ENCODE measurements at places on chromosomes 7 and 10.

- DNase-seq = no peak
Observed at GRCh38 chr10:114427124-114427852, 23.0 kb upstream of the AFAP1L2 start.

DNA sequence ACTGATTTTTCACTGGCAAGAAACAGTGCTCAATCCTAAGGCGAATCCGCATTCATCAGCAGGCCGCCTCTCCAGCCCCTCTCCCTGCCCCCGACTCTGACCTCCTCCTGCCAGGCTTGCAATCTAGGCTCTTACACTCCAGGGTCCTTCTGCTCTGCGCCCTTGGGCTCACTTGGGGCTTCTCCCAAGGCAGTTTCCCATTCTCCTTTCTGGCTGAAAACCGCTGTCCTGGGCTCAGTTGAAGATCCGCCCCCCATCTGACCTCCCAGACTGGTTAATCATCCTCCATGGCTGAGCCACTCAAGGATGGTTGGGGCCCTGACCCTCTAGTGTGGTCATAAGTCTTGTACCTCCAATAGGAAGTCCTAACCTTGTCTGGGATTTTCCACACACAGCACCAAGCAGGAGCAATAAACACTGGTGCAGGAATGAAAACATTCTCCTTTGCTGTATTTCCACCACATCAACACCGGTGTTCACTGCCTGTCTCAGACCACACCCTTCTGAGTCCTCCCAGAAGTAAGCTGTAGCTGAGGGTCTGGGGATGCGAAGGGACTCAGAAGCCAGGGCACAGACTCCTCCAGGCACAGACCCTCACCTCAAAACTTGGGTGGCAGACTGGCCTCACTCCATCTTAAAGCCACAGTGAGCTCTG, 42.4 kb downstream of the TNS3 start:
- DNase-seq = peak; percentile 50

GRCh38 chr7:47380325-47381133, 201.4 kb downstream of the TNS3 start:
- DNase-seq = peak; percentile 46

DNA sequence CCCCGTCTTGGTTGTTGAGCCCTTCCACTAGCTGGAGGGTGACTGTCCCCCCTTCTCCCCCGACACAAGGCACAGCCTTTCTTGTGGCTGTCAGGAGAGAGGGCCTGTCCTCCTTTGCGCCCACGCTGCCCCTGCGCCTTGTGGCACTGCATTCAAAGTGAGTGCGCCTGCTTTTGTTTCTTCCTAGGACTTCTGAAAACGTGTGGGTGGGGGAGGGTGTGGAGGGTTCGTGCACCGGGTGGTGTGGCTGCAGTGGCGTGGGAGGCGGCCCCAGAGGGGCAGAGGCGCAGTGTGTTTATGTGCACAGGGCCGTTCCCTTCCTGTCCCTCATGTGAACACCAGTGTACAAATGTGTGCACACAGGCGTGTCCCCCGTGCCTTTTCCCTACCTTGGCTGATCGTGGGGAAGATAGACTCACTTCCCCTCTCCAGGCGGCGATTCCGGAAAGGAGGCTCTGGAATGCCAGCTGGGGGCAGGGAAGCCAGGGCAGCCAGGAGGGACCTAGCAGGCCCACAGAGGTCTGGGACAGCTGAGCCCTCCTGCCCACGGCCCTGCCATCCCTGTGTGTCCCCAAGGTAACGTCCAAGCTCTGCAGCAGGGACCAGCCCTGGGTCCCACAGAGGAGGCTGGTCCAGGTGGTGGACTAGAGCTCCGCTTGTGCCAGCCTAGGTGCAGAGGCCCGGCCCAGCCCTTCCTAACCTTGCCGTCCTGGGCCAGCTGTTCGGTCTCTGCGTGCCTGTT, 88.8 kb downstream of the LHPP start:
- DNase-seq = no peak

DNA sequence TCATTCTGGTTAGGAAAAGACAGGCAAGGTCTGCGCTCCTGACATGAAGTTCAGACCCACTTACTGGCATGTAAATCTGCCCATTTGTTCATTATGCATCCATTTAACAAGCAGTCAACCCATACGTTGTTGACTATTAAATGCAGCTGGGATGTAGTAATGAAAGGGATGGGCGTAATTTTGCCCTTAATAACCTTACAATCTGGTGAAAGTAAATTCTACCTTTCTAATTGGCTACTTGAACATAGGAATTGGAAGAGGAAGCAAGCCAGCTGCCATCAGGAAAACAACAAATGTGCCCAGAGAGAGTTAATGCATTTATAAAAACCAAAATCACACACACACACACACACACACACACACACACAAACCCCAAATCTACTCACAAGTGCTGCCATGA, 170.2 kb upstream of the PITRM1 start:
- no peak for DNase-seq

DNA sequence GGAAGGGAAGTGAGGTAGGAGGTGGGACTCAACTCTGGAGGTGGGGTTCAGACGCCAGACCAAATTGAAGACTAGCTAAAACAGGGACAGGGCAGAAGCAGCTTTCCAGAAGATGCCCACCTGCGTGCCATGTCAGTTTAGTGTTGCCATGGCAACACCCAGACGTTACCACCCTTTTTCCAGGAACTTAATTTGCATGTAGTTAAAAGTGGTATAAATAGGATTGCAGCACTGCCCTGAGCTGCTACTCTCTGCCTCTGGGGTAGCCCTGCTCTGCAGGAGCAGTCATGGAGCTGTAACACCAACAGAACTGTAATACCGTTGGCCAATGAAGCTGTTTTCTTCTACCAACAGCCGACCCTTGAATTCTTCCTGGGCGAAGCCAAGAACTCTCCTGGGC, 93.8 kb downstream of the PRKCQ start:
- no peak for DNase-seq

GRCh38 chr7:129006636-129007414, 48.1 kb downstream of the TNPO3 start:
- DNase-seq = no peak

DNA sequence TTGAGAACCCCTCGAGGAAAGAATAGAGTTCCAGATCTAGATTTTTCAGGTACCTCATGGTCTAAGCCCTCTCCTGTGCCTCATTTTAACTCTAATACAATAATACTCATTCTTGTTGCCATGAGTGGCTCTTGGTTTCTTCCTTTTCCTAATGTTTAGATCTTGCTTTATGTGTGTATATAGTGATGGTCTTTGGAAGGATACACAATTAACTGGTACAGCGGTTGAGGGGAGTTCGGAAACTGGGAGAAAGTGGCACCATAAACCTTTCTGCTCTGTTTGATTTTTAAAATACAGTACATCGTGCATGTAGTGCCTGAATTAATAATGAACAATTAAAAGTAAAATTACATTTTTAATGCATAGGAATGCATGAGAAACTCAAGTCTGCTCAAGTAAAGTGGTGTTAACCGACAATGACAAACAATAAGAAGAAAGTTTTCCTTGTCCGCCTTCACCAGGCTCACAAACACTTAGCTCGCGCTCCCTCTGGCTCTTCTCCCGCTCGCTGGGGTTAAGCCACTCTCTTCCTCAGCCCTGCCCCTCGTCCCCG, 386 bp upstream of the EIF4EBP2 start:
- no peak for DNase-seq

DNA sequence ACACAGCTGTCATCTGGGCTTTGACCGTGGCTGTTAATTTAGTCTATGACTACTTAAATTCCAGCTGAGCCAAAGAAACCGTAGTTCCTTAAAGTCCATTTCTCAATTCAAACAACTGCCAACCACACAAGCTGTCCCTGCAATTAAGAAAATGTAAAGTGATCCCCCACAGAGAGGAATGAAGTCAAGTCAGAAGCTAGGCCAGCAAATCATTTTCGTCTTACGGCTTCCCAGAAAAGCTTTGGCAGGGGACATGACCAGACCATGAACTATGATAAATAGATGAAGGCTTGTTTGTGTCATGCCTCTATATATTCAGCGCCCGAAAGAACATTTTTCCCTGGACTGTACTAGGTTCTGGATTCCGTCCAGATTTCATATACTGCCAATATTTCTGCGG, 54.6 kb downstream of the HACD1 start:
- peak; percentile 87 for DNase-seq

DNA sequence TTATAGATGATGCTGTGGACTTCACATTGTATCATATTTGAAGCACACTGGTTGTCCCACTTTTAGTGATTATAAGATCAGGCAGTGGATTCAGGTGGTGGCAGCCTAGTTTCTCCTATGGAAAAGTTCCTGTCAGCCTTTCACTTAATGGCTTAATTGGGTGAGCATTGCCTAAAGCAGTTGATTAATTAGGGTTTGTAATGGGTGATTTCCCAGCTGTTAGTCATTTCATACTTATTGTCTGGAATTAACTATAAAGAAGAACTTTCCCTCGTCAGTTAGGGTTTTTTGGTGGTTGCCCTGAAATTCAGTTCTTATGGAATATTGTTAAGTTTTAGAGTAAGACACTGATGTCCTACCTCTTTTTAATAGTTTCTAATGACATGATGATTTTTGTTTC, 78.8 kb downstream of the SLC25A40 start:
- no peak for DNase-seq

DNA sequence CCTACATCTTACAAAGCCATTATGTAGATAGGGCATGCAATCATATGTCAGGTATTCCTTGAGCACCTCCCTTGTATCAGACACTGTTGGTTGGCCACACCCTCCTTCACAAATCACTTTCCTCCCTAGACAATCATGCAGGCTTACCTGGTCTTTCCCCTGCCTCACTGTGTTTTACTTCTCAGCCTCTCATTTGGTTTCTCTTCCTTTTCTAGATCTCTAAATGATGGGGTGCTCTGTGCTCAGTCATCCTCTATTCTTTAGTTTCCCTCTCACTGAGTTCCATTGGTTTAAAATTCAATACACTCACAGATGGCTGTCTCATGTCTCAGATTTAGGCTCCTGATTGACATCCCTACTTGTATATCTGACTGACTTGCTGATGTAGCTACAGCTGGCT, 31.4 kb downstream of the ANK3 start:
- DNase-seq = no peak

GRCh38 chr7:64849250-64849923, 53.7 kb upstream of the ZNF273 start:
- DNase-seq = no peak

DNA sequence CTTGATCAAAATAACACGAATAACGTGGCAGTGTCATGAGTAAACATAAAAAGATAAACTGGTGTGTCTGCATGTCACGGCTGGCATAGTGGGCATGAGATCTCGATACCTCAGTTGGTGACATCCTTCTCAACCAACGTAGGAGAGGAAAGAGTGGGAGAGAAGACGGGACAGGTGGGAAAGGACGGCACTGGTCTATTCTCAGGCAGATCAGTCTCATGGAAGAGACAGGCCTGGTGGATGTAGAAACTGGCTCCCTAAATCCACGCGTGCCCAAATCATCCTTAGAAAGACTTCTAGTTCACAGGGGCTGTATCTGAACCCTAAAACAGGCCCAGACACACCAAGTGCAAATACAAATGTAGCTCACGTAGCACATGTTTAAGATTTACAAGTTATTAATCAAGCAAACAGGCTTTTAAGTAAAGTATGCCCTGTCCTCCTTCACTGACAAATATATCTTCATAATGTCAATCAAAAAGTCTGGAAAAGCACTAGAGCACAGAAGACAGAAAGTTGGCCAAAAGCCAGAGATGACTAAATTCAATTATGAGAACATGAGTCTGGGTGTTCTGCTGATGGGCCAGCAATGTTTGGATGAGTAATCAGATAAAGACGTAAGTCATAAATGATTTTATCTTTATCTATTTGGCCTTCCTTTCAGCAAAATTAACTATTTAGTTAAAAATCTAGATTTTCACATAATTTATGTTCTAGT, 56.3 kb downstream of the SFMBT2 start:
- DNase-seq = peak; percentile 80

DNA sequence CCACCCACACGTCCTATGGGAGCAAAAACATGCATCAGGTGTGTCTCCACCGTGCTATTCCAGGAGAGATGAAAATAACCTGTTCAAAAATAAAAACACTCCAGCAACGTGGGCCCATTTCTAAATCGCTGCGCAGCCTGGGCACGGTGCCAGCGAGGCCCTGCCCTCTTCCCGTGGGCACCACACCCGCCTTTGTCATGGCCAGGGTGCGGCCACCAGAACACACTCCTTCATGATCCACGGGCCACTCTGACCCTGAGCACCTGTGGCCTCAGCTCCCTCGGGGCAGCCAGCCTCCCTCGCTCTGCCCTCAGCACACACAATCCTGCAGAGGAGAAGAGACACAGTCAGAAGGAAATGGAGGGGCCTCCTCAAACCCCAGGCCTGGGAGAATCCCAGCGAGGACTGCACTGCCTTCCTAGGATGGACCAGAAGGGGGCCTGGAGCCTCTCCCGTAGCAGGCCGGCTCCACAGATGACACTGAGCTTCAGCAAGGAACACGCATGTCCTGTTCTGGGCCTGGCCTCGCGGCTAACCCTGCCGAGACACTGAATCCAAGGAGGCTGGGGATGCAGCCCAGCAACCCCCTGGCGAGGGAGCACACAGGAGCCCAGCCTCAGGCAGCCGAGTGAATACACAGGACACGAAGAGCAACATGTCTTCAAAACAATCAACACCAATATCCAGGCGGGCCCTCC, 169.0 kb downstream of the MAD1L1 start:
- peak; percentile 26 for DNase-seq

DNA sequence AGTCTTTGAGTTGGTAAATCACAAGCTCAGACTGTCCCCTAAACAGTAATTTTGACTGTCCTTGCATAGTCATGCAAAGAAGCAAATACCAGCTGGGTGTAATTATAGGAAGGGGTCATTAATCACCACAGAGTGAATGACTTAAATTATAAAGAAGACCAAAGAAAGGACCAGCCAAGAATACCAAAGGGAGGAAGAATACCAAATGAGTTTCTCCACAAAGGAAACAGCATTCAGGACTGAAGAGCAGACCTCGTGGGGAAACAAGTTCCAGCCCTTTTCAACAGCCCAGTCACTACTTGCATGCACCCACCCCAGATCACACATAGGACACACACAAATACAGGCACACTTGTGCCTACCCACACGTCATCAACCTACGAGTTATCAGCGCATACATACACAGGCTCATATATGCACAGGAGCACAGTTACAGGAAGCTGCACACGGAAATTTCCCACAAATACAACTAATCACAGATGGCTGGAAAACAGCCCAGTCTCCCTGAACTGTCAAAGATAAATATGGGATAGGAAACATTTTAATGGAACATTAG, 77.6 kb downstream of the DENND2A start:
- DNase-seq = peak; percentile 53

DNA sequence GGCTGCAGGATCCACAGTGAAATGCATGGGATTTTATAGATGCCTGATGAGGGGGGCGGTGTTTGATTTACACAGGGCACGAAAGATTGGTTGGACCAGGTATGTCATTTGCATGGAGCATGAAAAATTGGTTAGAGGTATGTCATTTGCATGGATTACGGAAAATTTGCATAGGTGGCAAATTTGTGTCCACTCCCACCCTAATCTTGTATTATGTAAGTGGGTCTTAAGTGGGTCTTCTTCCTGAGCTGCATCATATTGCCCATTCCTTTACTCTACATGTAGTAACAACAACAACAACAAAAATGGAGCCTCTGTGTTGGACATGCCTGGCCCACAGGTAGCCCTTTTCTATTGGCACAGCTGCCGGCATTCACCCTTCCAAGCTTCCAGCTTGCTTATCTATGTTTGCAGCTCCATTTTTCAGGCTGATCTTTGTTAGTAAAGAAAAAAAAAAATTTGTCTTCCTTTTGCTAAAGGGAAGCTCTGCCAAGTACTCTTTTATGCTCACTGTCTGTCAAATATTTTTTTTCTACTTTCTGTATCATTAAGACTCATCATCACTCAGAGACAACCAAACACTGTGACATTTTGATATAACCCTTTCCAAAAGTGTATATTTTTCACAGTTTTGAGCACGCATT, 10.3 kb upstream of the ZNF273 start:
- DNase-seq = no peak

All from fibroblast of skin of right biceps (primary cell).